Right renal pelvis (tissue), 4 donors: ENCODE measurements at places on chromosomes 13 and 19. TPM values are rescaled to one million over a fixed set of nuclear protein-coding genes. Genes with fewer than 3 reads are reported as not detected.
A peak's percentile ranks its signal among the peaks of the same experiment; 100 is the strongest.

- no peak for DNase-seq
Measured at GRCh38 chr19:15666186-15666585, 6.7 kb upstream of the CYP4F12 start.

- DNase-seq: no peak
Measured at GRCh38 chr13:37345391-37345790, 239.9 kb upstream of the CSNK1A1L start.

DNA sequence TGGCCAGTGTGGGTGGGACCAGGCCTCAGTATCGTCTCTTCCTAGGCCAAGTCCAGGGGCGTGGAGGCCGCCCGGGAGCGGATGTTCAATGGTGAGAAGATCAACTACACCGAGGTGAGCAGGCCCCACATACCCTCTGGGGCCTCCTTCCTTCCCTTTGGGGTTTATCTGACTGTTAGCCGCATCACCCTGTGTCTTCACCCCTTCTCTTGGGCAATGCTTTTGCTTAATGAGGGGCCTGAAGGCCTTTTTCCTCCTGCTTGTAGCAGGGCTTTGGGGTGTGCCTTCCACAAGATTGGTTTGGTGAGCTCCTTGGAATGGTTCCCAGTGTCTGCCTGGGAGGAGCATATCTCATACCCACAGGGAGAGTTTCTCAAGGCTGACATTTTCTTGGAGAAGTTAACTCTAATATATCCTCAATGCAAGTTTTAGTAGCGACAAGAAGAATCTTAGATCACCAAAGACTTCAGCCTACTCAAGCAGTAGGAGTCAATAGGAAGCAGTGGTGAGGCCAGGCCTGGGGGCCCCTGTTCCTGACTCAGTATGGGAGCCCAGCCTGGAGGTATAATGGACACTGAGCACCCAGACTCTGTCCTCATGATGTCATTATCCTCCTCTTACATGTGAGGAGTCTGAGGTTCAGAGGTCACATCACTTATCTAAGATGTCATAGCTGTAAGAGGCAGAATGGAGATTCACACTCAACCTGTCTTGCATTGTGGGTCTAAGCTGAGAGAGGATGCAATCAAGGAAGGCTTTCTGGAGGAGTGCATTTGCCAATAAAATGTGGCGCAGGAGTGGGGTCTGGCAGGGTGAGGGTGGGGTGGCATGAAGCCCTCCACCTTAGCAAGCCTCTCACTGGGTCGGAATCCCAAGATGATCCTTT is 2.0 kb downstream of the GPI start:
- DNase-seq: no peak

- no peak for DNase-seq
Measured at GRCh38 chr13:100810481-100810880, 135.9 kb upstream of the TMTC4 start.

- DNase-seq: no peak
Measured at GRCh38 chr19:11560404-11561051, 1.5 kb upstream of the ELOF1 start.

DNA sequence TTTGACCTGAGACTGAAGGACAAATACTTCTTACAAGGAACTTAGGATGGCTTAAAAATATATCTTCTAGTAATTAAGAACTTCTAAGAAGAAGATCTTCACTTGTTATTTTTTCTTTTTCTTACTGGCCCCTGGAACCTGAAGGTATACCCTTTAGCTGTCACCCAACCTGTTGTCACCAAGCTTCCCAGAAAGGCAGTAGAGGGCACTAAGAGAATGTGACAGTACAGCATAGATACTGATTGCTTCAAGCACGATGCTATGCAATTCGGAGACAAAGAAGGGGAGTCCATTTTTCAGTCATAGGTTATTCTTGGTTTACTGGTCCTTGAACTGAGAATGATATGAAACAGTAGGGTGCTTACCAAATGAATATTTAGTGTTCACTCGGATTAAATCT is 208.3 kb upstream of the PCDH9 start:
- no peak for DNase-seq

GRCh38 chr19:8662263-8662662 is 31.8 kb downstream of the NFILZ start:
- DNase-seq: no peak

DNA sequence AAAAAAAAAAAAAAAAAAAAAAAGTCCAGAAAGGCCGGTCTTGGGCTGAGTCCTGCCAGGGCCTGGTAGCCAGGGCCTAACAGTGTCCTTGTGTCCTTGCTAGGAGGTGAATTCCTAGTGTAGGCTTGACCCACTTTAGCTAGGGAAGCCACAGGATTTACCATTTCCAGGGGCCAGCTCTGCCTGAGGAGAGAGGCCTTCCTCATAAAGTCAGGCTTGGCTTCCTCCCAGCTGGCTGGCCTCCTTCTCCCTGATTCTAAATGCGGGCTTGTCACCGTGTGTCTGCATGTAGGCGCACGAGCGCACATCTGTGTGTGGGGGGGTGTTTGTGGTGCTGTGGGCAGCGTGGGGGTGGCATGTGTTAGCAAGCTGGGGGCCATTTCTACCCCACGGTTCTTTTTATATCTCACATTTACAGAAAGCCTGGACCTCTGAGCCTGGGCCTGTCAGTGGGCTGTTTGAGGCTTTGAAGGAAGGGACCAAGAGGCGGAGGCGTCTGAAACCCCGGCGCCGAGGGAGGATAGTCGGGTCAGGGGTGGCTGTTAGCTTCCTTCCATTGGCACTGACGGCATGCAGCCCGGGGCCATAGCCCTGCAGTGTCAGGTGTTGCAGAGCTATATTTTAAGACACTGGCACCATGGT is 31.7 kb downstream of the IER2 start:
- peak; percentile 29 for DNase-seq

- no peak for DNase-seq
Measured at GRCh38 chr19:43721469-43722048, 5.7 kb downstream of the IRGC start.

DNA sequence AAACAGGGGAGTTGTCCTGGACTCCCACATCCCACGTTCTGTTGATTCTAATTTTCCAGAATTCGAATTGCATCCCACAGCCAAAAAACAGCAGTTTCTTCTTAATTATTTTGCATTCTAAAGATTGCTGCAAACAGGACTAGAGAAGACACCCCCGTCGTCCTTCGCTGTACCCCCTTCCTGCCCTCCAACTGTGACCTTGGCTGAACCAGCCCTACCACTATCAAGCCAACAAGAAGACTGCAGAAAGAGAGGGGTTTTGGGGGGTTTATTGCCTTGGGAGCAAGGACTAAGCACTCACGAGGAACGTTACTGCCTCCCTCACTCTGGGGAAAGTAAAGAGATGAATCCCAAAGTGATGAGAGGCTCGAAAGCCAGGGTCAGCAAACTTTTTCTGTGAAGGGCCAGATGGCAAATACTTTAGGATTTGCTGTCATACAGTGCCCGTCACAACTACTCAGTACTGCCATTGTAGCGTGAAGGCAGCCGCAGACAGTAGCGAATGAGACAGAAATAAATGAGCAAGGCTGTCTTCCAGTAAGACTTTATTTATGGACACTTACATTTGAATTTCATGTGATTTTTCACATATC is 32.5 kb upstream of the KATNAL1 start:
- DNase-seq: no peak

GRCh38 chr13:40485611-40486517 is 180.6 kb downstream of the FOXO1 start:
- no peak for DNase-seq

DNA sequence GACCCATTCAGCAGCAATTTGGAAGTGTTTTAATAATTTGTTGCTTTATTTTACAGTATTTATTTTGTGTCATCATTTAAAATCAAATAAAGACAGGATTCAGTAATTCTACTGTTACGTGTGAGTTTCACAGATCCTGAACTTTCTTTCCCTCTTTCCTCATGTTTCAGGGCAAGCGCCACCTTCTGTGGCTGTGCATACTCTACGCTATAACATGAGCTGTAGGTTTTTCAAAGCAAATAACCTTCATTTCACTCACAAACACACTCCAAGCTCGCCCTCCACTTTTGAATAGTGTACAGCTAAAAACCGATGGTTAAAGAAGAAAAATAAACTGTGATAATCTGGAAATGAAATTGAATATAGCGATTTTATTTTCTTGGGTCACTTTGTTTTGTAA is 753.3 kb downstream of the OLFM4 start:
- peak; percentile 0 for DNase-seq

DNA sequence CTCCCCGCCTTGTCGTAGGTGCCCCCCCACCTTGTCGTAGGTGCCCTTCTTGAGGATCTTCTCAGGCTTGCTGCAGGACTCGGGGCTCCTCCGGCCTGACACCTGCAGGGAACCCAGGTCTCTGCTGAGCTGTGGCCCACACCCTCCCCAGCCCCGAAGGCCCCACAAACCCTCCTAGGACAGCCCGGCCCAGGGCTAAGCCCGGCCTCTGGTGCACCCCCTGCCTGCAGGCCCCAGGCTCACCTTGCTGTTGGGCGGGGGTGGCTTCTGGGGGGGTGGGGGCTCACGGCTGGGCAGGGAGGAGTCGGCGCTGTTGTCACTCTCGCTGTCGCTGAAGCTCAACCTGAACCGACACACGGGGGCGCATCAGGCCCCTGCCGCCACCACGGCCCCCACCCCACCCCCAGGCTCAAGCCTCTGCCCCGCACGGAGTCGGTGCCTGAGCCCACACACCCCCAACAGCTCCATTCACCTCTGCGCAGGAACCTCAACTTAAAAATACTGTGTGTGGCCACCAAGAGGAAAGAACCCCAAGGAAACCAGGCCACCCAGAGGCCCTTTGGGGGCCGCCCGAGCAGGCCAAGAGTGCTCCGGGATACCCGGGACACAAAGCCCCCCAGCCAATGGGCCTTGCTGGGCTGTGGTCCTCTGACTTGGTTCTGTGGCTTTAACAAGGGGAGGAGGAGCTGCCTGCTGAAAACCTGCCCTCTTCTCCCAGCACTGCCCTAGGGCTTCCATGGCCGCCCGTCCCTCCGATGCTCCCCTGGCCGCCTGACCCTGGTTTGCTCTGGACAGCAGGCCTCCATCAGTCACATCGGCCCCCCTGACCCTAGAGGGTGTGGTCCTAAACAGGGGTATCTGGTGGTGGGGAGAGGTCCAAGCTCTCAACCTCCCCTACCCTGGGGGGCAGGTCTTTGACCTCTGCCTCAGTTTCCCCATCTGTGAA is 65.8 kb downstream of the MLLT1 start:
- no peak for DNase-seq

DNA sequence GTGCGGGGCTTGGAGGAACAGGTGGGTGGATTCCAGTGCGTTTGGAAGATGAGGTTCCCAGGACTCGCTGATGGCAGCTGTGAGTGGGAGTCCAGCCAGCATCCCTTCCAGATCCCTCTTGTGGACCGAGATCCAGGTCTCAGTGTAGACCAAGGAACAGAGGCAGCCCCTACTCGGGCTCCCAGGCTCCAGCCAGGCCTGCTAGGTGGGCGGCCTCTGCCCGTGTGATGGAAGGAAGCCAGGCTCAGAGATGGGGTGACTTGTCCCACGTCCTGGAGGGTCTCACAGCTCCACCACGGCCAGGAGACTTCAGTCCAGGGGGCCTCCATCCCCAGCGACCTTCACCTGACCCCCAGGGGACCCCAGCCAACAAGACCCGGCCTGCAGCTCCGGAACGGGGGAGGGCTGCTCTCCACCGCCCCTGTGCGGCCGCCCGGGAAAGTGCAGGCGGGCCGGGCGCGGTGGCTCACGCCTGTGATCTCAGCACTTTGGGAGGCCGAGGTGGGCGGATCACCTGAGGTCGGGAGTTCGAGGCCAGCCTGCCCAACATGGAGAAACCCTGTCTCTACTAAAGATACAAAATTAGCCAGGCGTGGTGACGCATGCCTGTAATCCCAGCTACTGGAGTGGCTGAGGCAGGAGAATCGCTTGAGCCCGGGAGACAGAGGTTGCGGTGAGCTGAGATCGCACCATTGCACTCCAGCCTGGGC is 729 bp upstream of the MADCAM1 start:
- no peak for DNase-seq

Gene FGF21
- polyA plus RNA-seq: not detected

Gene ZNF66
- polyA plus RNA-seq: 5.2 TPM
